ENCODE measurements at places on chromosomes 5 and 9.

GRCh38 chr5:33361781-33362180, 79.0 kb upstream of the TARS1 start:
- no peak for DNase-seq

DNA sequence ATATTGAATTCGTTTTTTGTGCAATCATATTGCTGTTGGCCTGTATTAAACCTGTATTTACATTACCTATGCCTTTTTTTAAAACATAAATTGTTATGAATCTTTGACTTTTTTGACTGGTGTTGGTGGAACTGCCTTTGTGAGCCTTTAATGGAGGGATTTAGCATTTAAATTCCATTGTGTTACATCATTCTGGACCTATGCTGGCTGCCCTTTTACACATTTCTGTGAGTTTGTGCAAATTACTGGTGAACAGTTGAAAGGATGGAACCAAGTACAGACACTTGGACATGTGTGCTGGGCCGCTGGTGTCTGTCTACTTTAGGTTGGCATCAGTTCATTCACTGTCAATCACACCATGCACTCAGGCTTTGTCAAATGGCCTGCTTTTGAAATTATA, 3.4 kb downstream of the SNX18 start:
- peak; percentile 34 for DNase-seq

DNA sequence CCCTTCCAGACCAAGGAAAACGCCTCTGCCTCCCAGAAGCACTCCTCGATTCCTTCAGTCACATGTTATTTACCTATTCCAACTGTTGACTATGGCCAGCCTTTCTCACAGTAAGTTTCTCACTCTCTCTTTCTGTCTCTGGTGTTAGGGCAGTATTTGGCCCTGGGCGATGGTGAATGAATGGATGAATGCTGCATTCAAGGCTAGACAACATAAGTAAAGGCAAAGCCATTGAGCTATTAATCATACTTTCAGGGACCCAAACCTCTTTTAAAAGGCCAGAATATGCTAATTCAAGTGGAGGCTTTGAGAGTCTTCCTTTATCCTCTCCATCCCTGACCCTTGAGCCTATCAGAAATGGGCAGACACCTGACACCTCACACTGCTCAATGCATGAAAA, 78.5 kb downstream of the SEC61B start:
- peak; percentile 62 for DNase-seq

DNA sequence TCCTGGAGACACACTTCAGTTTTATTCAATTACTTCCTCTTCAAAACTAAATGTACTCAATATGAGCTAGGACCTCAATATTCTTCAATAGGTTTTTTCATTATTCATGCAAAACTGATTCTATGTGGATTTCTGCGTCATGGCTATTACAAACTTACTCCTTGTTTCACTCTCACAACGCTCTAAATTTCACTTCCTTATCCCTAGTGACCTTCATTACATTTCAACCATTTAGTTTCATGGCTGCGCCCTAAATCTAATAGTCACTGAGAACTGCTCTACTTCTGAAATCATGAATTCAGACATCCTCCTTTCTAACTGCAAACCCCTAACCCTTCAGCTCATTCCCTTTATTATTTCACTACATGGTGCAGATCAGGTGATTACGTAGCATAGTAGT, 93.9 kb downstream of the SLC25A46 start:
- no peak for DNase-seq

- DNase-seq, result no peak
Observed at GRCh38 chr9:26694381-26695297, 198.0 kb downstream of the CAAP1 start.

- DNase-seq, result no peak
Observed at GRCh38 chr9:135882011-135882410, 25.3 kb downstream of the CAMSAP1 start.

DNA sequence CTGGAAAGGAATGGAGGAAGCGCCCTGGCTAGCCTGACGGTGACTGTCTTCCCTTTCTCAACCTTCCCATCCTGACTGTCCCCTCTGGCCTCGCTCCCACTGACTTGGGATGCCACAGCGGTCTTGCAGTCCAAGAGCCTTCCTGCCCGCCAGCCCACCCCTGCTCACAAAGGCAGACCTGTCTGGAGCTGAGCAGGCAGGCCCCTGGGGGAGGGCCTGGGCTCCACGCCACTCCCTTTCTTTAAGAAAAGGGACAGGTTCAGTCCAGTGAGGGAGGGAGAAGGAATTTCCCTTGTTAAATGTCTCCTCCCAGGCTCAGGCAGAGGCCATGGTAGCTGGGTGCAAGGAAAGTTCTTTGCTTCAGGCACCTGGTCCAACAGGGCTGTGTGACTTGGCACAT, 18.1 kb downstream of the FGF1 start:
- DNase-seq, result no peak
